ENCODE measurements at places on chromosomes 5 and 9.
A peak's percentile ranks its signal among the peaks of the same experiment; 100 is the strongest.

DNA sequence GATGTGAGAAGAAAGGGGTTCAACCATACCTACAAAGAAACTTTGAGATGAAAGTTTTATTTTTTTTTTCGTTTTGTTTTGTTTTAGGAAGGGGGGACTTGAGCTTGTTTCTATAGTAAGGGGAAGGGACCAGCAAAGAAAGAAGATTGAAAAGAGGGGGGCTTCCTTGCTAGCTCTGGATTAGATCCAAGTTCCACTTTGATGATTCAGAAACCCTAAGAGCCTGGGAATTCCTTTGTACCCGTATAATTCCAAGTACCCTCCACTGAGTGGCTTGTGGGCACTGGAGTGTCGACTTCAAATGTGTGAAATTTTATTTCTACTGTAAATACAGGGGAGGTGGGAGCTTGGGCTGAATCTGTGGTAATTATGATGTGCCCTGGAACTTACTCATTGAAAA is 10.9 kb downstream of the MAMDC2 start:
- no peak for DNase-seq

GRCh38 chr9:98797491-98797890 is 1.1 kb upstream of the ANKS6 start:
- no peak for DNase-seq

- DNase-seq = peak; percentile 80
Observed at GRCh38 chr5:16616536-16617273, at the start of gene RETREG1. TSS of gene RETREG1 (minus strand) at chr5:16616997. CDS start at chr5:16616971, 26 bp downstream.

DNA sequence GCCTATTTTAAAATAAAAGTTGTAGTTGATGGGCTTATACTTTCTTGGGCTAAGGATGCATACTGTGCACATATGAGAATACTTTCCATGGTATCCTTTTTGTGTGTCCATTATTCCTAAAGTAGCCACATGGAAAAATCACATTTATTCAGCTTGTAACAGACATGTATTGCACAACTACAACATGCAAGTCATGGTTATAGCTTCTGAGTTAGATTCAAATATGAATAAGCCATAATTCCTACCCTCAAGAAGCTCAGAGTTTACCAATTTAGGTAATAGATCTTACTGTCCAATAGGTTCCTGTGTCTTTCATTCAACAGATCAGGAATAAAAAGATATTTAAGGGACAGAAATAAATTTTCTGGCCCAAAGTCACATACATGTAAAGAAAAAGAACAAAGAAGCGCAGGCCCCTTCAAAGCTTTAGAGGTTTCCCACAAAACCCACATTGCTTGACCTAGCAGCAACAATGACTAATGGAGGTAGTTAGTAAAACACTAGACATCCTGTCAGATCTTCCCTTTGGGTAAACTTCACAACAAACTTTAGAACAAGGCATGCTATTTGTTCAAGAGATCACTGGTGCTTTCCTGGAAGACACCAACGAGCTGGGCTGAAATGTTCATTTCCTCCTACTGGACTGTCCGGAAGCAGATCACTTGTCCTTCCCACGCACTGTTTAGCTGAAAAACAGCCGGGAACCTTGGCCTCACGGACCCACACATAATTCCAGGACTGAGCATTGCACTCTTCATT is 78.4 kb upstream of the ITGA1 start:
- no peak for DNase-seq

GRCh38 chr5:148343603-148344487 is 8.5 kb downstream of the SPINK9 start:
- DNase-seq = no peak

GRCh38 chr5:38373743-38374142 is 115.4 kb downstream of the EGFLAM start:
- no peak for DNase-seq

GRCh38 chr5:170397059-170397458 is 7.9 kb upstream of the KCNMB1 start:
- no peak for DNase-seq

GRCh38 chr5:51336878-51337277 is 46.4 kb upstream of the ISL1 start:
- no peak for DNase-seq

DNA sequence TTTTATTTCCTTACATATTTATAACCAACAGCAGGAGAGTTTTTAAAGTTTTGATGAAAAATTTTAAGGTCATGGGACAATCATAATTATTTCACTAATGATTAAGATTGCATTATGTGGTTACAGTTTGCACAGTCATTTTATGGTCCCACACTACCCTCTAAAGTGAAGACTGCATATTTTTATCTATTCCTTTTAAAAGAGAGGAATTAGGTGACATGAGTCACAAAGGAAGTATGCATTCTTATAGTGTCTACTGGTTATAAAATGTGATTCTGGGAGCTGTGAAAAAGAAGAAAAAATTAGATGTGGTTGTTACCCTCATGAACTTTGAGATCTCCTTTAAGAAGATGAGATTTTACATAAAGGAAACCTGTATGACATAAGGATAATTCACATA is 87.9 kb upstream of the GRIA1 start:
- DNase-seq = no peak

DNA sequence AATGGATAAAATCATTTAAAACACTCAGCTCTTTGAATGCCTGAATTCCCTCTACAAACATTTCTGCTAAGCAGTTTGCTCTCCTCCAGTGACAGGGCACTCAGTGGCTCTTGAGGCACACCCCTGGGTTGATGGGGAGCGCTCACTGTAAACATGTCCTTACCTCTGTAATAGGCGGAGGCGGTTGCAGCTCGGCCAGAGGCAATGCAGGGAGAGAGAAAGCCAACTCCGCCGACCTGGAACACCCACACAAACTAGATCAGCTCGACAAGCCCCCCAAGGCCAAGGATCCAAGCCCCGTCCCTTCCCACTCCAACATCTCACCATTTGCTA is 329 bp downstream of the CDC23 start:
- no peak for DNase-seq

DNA sequence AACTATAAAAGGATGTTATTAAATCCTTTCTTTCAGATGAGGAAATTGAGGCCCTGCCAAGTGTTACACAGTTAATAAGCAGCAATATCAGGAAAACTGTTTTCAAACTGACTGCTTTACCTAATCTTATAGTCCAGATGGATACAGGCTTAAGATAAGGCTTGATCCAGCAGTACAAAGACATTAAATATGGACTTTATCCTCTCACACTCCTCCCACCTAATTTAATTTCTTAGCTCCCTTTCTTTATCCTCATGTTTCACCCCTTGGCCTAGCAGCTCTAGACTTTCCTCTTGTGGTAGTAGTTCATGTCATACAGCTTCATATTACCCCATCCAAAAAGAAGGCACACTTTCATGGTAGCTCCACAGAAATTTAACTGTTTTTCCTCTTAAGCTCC is 164.5 kb downstream of the BAAT start:
- DNase-seq = no peak

- no peak for DNase-seq
Observed at GRCh38 chr9:70484232-70485130, 70.0 kb upstream of the KLF9 start.

- DNase-seq = no peak
Observed at GRCh38 chr5:149408252-149409099, 29.4 kb upstream of the IL17B start.

GRCh38 chr5:123084730-123085605 is 4.1 kb upstream of the PRDM6 start:
- no peak for DNase-seq

- DNase-seq = no peak
Observed at GRCh38 chr5:318341-318897, 3.1 kb upstream of the AHRR start.

DNA sequence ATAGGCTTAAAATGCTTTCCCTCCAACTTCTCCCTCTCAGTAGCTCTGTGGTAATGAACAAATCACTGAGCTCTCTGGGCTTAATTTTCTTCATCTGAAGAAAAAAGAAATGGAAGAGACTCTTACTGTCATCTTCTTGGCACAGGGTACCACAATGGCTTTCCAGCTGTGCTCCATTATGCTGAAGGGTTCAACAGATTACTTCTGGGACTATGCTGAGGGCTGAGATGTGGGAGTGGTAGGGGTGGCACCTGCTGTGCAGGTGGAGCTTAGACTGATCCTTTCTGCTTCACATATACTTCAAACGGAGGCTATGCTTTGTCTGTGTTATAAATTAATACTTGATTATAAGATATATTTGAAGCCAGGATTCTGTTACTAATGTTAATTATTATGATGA is 840.2 kb upstream of the C9orf72 start:
- DNase-seq = no peak

- DNase-seq = no peak
Observed at GRCh38 chr5:55497712-55498111, 37.1 kb downstream of the PLPP1 start.

DNA sequence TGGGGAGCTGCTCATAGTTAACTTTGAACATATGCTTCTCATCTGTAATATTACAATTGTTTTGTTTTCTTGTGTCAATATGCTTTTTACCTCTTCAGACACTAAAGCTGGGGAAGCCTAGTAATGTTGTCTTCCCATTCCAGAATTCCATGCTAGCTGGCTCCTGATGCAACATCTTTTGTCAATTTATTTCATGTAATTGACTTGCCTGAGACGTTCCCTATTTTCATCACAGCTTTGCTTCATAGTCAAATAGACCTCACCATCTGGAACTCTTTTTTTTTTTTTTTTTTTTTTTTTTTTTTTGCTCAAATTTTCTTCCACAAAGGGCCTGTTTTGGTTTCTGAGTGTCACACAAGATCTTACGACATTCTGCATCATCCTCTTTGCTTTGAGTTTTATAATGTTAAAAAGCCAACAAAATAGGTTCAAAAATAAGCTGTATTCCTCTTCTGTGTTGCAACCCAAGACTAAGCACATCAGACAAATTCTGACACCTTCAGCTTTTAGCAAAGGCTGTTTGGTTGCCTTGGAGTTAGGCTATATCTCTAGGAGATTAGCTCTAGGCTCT is 235.2 kb downstream of the NR3C1 start:
- DNase-seq = no peak

DNA sequence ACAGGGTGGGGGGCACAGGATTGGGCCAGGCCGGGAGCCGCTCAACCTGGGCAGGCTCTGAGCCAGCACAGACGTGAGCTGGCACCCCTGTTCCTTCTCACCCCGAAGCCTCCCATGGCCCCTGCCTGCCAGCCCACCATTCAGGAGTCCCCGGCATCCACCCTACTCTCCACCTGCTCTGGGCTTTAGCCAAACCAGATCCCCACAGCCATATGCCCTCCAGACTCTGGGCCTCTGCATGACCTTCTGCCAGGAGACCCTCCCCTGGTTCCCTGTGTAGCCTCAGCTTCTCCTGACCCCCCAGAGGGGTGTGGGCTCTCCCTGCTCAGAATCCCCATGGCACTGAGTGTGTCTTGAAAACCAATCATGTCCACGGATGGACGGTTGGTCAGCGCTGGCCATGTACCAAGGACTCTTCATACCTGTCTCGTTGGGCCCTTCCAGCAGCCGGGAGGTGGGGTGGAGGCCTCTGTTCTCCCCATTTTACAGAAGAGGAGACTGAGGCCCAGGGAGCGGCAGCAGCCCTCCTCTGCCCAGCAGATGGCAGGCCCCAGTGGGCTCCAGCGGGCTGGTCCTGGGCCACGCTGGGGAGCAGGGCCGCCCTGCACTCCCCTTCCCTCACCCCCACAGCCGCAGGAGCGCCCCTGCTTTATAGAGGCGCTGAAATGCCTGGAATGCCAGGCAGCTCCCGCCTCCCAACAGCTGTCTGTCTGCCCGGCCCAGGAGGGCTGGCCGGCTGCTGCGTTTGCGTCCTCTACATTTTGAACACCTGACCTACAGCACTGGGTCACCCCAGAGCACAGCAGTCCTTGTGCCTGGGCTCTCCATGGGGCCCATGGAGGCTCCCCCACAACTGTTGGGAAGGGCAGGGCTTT is 3.5 kb upstream of the MYMK start:
- no peak for DNase-seq

DNA sequence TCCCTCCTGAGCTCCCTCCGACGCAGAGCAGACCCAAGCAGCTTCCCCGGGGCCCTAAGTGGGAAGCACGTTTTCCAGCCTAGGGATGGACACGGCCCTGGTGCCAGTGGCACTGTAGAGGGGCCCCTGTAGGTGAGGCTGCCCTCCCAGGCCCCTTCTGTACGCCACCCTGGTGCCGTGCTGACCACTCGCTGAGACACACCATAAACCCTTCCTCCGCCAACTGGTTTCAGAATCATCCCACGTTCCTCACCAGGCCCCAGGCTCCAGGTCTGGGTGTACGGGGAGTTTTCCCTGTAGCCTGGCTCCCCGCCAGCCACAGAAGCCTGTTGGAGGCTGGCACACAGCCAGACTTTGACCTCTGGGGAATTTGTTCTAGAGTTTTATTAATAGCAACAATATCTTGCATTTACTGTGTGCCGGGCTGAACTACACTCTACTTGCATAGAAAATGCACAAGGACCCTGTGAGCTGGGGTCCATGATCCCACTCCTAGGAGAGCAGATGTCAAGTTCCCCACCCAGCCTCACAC is 18.2 kb upstream of the WDR38 start:
- DNase-seq = no peak

DNA sequence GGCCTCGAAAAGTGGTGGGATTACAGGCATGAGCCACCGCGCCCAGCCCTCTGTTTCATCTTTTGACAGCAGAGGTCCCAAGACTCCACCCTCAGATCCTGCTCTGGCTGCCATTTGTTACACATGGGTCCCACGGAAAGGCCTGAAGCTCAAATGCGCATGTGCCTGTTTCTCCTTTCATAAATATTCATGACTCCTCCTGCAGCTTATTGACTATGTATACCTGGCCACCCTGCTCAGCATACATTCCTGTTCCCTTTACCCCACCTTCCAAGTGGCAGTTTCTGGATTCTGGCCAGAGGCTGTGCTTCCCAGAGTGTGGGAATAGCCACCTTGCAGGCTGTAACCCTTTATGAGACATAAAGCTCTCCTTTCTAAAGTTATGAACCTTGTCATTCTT is 46.5 kb downstream of the AUH start:
- DNase-seq = no peak

DNA sequence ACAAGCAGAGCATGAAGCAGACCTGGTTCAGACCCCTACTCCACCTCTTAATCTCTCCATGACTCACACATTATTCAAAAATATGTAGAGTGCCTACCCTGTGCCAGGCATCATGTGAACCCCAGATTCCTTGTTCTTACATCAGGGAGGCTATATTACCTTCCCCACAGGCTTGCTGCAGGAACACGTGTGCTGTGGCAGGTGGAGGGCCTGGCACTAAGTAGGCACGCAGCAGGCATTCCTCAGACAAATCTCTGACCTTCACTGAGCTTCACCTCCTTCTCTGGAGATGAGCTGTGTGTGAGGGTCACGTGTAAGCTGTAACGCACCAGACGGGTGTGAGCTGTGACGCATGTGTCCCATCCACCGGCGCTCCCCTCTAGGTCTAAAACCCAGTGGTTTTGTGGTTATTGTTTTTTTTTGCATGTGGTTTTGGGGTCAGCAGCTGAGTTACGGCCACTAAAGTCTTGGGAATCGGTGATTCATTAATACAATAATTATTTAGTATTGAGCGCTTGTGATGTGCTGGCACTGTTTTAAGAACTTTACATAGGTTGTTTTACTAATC is 30.3 kb downstream of the ANGPTL2 start:
- DNase-seq = no peak

GRCh38 chr5:51890435-51891116 is 507.3 kb downstream of the ISL1 start:
- no peak for DNase-seq
